Spleen (tissue), 13 donors: ENCODE measurements at places on chromosomes 3 and 15. TPM values are rescaled to one million over a fixed set of nuclear protein-coding genes. Genes with fewer than 3 reads are reported as not detected.

Gene NMB
- 2.6 TPM for total RNA-seq

Gene HDC
- total RNA-seq, result 2.9 TPM

Gene QRICH1
- total RNA-seq, result 88.2 TPM

Gene FAM107A
- 47.7 TPM for total RNA-seq

Gene NLGN1
- not detected for total RNA-seq

Gene HEMK1
- total RNA-seq, result 19.9 TPM

Gene CCR9
- 1.7 TPM for total RNA-seq

Gene ANKRD34C
- total RNA-seq, result not detected

Gene SLC27A2
- 1.0 TPM for total RNA-seq

Gene CPN2
- total RNA-seq, result 4.4 TPM

Gene MRPL46
- 16.2 TPM for total RNA-seq

Gene FYCO1
- total RNA-seq, result 35.4 TPM

Gene LINS1
- 27.0 TPM for total RNA-seq

Gene MB21D2
- 3.4 TPM for total RNA-seq
